ENCODE measurements at places on chromosomes 3 and 15.

GRCh38 chr3:122102191-122102935 lies 47.2 kb downstream of the CD86 start:
- DNase-seq = no peak

DNA sequence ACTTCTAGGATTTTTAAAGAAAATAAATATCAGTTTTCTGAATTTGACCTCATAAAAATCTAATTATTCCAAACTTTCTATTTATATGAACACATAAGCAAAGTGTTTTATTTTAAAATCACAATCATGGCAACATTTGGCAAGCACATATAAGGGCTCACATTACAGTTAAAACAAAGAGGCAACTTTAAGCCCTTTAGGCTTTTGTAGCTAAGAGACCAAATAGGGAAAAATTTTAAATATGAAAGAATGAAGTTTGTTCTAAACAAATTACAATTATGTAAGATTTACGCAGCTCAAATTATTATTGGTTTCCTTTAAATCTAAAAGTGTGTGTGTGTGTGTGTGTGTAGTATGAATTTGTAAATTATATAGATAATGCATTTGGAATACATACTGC lies 267.0 kb downstream of the ZIC4 start:
- no peak for DNase-seq

GRCh38 chr3:32405711-32406323 lies 14.2 kb downstream of the CMTM7 start:
- no peak for DNase-seq

- peak; percentile 10 for DNase-seq
Measured at GRCh38 chr15:60212536-60212935, 185.2 kb downstream of the ANXA2 start.

DNA sequence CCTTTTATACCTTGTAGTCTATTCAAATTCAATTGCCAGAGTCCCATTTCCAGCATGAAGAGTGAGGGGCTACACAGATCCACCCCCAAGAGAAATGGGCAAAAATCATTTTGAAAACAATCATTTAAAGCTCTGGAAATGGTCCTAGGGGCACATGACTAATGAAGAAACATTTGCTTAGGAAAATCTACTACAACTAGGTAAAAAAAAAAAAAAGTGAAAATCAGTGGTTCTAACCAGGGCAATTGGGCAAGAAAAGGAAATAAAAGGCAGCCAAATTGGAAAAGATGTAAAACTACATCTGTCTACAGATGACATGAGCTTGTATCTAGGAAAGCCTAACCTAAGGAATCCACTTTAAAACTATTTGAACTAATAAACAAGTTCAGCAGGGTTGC lies 9.4 kb downstream of the IMPG2 start:
- no peak for DNase-seq

DNA sequence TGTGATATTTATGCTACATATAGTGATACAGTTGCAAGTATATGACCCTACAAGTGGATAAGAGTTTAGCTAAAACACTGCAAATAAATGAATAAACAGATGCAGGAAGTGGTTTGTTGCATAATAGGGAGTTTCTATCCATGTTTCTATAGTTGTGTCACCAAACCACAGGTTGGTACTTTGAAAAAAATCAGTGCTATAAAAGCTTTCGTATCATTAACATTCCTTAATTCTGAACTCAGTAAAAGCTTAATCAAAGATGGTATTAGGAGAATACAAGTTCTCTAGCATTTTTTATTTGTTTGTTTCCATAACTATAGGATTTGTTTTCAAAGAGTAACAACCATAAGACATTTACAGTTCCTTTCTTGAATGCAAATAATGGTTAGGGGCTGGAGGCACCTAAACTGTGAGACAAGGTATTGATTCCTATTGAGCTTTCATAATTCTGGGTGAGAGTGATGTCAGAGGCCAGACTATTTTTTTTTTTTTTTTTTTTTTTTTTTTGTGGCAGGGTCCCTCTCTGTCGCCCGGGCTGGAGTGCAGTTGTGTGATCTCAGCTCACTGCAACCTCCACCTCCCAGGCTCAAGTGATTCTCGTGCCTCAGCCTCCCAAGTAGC lies 29.6 kb downstream of the CPOX start:
- DNase-seq = no peak

DNA sequence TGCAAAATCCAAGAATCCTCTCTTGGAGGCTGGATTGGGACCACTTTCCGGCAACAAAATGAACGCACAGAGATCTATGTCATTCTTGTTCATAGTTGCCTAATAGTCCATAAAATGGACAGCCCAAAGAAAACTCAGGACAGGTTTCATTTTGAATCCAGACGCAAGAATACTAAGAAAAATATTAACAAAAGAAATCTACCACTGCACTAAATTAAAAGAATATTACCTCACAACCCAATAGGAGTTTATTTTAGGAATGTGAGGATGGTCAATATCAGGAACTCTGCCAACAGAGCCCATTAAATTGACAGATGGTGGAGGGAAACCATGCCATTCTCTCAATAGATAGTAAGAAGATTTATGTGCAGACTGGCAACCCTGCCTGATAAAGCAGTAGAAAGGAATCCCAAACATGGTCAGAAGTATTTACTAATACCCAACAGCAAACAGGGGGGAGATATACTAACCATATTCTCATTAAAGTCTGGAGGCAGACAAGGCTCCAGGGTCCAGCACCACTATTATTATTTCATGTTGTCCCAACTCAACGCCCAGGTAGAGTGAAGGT lies 127.6 kb downstream of the SMAD6 start:
- no peak for DNase-seq

- DNase-seq = peak; percentile 0
Measured at GRCh38 chr3:126136428-126137220, 43.8 kb downstream of the ALDH1L1 start.

Measured in Calu3 (cell line).